ENCODE measurements at places on chromosomes 2 and 18. TPM values are rescaled to one million over a fixed set of nuclear protein-coding genes. Genes with fewer than 3 reads are reported as not detected.

Gene TRIM54
- total RNA-seq = 2.2 TPM

Gene SLC23A3
- 2.2 TPM for total RNA-seq

DNA sequence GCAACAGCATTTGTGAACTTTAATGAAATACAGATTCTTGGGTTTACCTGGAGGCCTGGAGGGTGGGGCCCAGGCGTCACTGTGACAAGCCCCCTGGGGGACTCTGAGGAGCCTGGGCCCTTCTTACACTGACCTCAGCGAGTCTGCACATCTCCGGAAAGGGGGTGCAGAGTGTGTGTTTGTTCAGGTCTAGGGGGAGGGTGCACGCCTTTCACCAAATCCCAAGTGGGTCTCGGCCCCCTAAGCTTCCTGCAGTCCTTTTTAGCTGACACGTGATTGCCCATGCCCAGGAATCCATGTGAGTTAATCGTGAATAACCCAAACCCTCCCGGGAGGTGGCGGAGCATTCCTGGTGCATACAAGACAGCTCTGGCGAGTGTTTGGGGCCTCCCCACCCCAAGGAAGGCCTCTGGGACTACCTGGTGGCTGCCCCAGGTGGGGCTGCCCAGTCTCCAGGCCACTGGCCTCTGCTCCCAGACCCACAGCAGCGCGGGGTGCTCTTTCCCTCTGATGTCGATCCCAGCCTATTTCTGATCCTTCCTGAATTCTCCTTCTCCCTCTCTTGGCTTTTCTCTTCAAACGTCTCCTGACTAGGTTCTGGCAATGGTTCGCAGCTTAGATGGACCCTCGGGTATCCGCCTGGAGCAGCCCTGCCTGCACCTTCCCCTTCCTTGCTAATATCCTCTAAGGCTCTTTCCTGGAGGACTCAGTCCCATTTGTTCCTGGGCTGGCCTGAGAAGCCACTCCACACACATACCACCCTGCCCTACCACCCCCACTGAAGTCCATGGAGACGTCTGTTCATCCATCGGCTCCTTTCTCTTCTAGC, 10.0 kb downstream of the NGEF start:
- no peak for DNase-seq

GRCh38 chr2:43553341-43553855, 42.4 kb downstream of the THADA start:
- DNase-seq = no peak

GRCh38 chr18:50862401-50862800, 16.5 kb upstream of the ME2 start:
- no peak for DNase-seq

DNA sequence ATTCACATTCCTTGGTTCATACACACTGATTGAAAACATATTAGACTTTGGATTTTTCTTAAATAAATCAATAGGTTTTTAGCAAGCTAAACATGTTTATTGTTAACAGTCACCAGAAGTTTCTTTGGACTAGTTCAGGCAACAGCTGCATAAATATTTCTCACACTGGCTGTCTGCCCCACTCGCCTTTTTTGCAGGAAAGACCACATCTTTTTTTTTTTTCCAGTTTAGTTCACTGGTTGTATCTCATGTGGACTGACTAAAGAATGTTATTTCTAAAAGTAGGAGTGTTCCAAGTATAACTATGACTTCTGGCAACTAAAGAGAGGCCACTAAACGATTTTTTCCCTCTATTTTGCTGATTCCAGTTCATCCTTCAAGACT, 31.1 kb downstream of the SLC40A1 start:
- DNase-seq = no peak

All from A673 (cell line).